Subcutaneous adipose tissue (tissue), 4 donors: ENCODE measurements at places on chromosomes 3 and 15. TPM values are rescaled to one million over a fixed set of nuclear protein-coding genes. Genes with fewer than 3 reads are reported as not detected.

The BCHE gene
- total RNA-seq: 1.7 TPM

The CIB2 gene
- 6.1 TPM for total RNA-seq

The TM6SF1 gene
- total RNA-seq: 9.5 TPM

The CNTN4 gene
- total RNA-seq: 4.3 TPM

The CYP8B1 gene
- not detected for total RNA-seq

The PLA2G4D gene
- total RNA-seq: not detected

The GABRA5 gene
- total RNA-seq: not detected

The IL12A gene
- total RNA-seq: not detected

The BOC gene
- total RNA-seq: 34.6 TPM

The EEF1AKMT4 gene
- total RNA-seq: 4.4 TPM

The SYNPR gene
- not detected for total RNA-seq

The FBXO40 gene
- total RNA-seq: 0.16 TPM

The SLC28A1 gene
- total RNA-seq: not detected

The SKOR1 gene
- total RNA-seq: not detected
